HepG2 (cell line): ENCODE measurements at places on chromosomes 7 and 10. TPM values are rescaled to one million over a fixed set of nuclear protein-coding genes. Genes with fewer than 3 reads are reported as not detected.

DNA sequence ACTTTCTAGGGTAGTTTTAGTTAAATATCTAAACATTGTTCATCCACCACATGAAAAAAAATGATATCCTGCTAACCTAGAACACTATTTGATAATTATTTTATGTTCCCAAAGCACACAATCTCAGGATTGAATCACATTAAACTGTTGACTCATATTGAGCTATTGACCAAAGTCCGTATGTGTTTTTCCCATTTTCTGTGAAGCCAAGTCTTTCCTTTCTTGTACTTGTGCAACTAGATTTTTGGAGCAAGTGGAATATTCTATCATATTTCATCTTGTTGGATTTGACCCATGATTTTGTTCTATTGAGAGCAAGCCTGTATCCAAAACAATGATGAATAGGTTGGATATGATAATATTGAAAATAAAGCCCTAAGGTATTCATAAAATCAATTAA, 164.6 kb downstream of the SKAP2 start:
- no peak overlapping the region for H3K27ac ChIP-seq
- H3K4me3 ChIP-seq = no peak overlapping the region
- peaks cover 33% of the 10 kb centered on the region for H3K4me1 ChIP-seq

CALML5 gene
- total RNA-seq = not detected in 2 replicates

- no peaks in the 10 kb centered on the region for H3K4me1 ChIP-seq
- no peak overlapping the region for H3K27ac ChIP-seq
- no peak overlapping the region for H3K4me3 ChIP-seq
- no peaks in the 10 kb centered on the region for H3K27me3 ChIP-seq
- no peak for DNase-seq
Observed at GRCh38 chr7:39341083-39341482, 225.1 kb upstream of the YAE1 start.

DNA sequence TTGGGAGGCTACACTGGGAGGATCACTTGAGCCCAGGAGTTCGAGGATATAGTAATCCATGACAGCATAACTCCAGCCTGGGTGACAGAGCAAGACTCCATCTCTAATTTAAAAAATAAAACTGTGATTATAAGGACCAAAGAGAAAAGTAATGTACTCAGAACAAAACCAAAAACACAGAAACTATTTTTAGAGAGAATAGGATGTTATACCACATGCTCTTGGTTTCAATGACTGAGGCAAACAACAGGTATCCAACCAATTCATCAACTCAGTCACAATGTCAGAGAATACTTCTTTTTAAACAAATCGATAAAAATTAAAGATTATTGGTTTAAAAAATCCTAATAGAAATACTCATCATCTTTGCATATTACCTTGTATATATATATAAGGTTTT, 186.7 kb downstream of the TPK1 start:
- no peak overlapping the region for H3K27ac ChIP-seq
- H3K36me3 ChIP-seq = no peaks in the 10 kb centered on the region
- H3K27me3 ChIP-seq = no peaks in the 10 kb centered on the region
- H3K4me1 ChIP-seq = no peaks in the 10 kb centered on the region

- H3K36me3 ChIP-seq = no peaks in the 10 kb centered on the region
- no peak overlapping the region for H3K4me3 ChIP-seq
- DNase-seq = peak; percentile 10
Observed at GRCh38 chr10:28975891-28976531, 298.7 kb downstream of the BAMBI start.

RELN gene
- 215 and 332 TPM in 2 replicates for total RNA-seq

DEPP1 gene
- 11.2 and 14.8 TPM in 2 replicates for total RNA-seq

GRCh38 chr10:36091007-36091406, 448.9 kb upstream of the FZD8 start:
- H3K4me3 ChIP-seq = no peak overlapping the region
- H3K27ac ChIP-seq = no peak overlapping the region
- H3K4me1 ChIP-seq = no peaks in the 10 kb centered on the region

- H3K4me3 ChIP-seq = no peak overlapping the region
- H3K27ac ChIP-seq = no peak overlapping the region
- H3K27me3 ChIP-seq = no peaks in the 10 kb centered on the region
- DNase-seq = no peak
- no peaks in the 10 kb centered on the region for H3K4me1 ChIP-seq
Observed at GRCh38 chr7:109611656-109612055, 1042.0 kb downstream of the DNAJB9 start.

DNA sequence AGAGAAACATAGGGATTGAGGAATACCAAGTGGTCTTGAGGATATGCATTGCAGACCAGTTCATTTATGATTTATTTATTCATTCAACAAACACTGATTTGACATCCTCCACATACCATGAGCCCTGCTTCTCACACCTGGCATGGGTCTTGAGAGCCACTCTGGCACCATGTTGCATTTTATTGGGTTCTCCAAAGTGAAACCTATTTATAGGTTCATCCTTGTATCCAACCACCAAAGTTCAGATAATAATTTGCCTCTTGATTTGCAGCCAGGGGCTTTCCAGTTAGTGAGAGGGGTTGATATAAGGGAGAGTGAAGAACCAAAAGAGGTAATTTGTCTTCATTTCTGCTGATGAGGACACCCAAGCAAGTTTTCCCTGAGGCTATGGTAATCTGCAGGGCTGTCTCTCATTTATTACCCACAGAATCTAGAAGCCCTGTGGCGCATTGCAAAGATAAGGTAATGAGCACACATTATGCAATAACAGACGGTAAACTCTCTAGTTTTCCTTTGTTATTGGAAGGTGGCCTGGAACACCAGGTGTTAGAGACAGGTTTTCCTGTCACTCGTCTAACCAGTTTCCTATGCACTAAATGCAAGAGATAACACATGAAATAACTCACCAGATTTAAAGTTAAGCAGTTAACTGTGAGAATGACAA, 28.8 kb upstream of the ICA1 start:
- no peak overlapping the region for H3K27ac ChIP-seq
- H3K4me1 ChIP-seq = no peaks in the 10 kb centered on the region
- H3K27me3 ChIP-seq = no peaks in the 10 kb centered on the region
- H3K36me3 ChIP-seq = no peaks in the 10 kb centered on the region

DNA sequence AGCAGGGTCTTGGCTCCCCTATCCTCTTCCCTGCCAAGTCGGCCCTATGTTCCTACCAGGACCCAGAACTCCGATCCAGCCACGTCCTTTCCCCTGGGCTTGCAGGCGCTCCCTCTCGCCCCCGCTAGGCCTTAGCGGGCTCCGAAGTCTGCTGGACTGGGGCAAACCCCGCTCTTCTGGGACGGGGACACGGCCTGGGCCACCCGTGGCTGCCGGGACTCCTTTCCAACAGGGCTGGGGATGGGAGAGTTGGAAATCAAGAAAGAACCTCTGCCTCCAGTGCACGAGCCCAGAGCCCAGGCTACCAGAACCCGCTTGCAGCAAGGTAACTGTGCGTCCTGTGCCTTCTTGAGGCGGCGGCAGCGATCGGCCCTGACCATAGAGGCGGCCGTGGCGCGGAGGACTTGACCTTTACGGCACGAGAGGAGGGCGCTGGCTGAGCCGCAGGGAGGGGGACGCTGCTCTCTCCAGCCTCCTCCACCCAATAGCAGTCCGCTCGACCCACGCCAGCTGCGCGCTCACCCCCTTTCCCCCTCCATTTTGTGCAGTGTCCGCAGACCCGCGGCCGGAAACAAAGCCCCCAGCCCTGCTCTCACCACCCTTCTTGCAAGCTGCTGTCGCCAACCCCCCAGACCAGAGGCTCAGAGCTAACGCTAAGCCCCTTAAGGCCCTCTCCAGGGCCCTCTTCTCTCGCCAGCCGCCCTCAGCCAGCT, 7.0 kb upstream of the HOXA11 start:
- peaks cover 18% of the 10 kb centered on the region; the same call in 1 of the 2 replicates for H3K4me1 ChIP-seq
- DNase-seq = no peak
- H3K27ac ChIP-seq = no peak overlapping the region
